ENCODE measurements at places on chromosomes 16 and 17.

DNA sequence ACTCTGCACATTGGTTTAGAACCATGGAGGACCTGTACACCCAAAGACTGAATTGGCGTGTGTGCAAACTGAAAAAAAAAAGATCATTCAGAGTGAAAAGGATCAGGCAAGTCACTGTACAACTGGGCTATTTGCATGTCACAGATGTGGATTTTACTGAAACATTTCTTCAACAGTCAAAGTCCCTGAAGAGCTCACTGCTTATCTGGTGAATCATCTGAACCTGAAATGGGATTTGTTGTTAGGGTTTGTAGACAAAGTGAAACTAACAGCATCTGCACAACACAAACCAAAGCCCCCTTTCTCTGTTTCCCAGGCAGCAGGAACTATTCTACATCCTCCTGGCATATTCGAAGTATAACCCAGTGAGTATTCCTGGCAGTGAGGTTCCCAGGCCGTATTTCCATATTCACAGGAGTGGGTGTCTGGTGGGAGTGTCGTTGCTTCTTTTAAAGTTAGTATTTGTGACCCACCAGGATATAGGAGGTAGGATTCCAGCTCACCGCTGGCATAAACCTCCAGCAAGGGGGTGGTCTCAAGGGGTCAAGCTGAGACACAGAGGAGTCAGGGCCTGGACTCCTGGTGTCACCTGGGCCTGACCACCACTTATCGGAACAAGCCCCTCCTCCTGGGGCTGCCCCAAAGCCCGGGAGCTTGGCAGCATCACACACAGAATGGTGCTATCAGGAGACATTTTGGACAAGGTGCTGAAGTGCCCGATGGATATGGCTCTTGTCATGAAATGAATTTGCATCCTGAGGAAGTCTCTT is 80.9 kb downstream of the GOSR1 start:
- no peak for DNase-seq

GRCh38 chr17:4087911-4088693 is 54.7 kb downstream of the ZZEF1 start:
- no peak for DNase-seq

DNA sequence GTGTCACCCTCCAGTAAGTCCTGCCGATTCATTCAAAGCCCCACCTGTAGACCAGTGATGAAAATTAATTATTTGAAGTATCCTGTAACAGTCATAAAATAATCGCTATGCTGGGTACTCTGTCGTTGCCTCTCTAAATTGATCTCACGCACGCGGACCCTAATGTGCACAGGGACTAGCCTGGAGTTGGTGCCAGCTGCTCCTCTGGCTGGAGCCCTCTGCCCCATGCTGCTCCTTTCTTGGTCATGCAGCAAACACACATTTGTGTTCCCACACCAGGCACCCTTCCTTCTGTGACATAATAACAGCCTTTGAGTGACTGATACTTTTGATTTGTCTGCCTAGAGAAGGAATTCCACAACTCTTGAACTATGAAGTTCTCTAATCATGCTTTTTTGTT is 16.0 kb downstream of the RAB11FIP3 start:
- DNase-seq, result no peak

DNA sequence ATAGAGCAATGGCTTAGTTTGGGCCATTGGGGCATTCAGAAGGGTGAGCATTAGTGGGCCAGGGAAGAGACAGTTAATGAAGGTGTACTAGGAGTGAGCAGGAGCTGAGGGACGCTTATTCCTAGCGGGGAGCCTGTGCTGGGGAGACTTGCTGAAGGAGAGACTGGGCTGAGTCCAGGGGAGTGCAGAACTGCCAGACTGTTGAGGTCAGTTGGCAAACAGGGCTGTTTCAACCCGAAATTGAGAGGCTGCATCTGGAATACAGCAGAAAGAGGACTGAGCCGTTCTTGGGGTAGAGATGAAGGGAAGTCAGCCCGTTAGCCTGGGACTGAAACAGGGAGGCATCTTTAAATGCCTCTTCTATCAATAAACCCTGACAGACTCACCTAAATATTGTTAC is 33.2 kb downstream of the MAP2K6 start:
- no peak for DNase-seq

- DNase-seq, result no peak
Measured at GRCh38 chr16:53713403-53714204, 9.6 kb downstream of the FTO start.

DNA sequence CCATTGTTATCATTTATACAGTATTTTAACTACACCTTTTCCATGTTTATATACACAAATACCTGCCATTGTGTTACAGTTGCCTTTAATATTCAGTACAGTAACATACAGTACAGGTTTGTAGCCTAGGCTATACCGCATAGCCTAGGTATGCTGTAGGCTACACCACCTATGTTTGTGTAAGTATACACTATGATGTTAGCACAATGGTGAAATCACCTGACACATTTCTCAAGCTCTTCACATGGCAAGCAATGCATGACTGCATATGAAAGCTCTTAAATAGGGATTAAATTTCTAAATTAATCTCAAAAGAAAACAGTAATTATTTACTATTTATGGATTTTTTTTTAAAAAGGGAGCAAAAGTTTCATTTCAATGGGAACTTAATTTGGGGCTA is 12.0 kb downstream of the LRRC37B start:
- no peak for DNase-seq

GRCh38 chr17:79391376-79392233 is 219.2 kb downstream of the RBFOX3 start:
- DNase-seq, result no peak

DNA sequence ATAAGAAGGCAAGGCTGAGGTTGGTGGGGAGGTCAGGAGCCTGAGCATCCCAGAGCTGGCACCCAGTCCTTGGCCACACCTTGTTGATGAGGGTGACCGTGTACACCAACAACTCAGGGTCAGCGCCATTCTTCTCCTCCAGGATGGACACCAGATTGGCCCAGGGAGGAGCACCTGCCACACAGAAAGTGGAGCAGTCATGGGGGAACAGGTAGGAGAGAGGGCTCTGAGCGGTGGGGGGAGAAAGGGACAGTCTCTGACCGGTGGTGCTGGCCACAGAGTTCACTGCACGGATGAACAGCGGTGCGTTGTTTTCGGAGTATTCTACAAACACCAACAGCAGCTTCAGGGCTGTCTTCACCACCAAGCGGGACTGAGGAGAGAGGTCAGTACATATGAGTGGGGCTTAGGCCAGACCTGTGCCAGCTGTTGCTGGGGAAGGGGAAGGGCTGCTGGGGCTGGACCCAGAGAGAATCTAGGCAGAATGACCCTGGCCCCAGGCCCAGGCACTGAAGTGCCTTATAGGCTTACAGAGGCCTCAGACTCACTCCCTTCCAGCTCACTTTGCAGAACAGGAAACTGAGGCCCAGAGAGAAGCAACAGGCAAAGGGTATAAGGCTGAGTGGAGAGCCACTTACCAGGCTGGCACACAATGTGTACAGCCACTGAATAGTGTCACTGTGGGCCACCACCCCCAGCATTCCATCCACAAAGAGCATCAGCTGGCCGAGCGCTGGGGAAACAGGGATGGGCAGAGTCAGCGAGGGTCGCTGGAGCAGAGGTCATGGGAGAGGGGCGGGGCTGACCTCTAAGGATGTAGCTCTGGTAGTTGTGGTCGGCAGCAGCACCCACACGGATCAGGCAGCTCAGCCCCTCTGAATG is 9.6 kb downstream of the FHOD1 start:
- no peak for DNase-seq

DNA sequence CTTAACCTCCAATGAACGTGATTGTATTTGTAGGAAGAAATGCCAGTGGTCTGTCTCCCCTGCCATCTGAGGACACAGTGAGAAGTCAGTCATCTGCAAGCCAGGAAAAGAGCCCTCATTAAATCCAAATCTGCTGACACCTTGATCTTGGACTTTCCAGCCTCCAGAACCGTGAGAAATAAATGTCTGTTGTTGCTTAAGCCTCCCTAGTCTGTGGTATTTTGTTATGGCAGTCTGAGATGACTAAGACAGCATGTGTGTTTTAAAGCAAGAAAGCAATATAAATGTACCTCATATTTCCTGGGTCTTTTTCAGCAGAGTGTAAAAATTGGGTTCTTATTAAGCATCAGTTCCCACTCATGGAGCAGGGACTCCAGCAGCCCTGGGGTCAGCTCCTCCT is 177.9 kb upstream of the NLRP1 start:
- DNase-seq, result no peak

GRCh38 chr16:67676939-67677338 is 10.3 kb downstream of the C16orf86 start:
- DNase-seq, result no peak

- DNase-seq, result no peak
Measured at GRCh38 chr16:2364638-2365210, 24.2 kb upstream of the ABCA3 start.

- no peak for DNase-seq
Measured at GRCh38 chr17:64002658-64003525, 4.7 kb downstream of the PRR29 start.

DNA sequence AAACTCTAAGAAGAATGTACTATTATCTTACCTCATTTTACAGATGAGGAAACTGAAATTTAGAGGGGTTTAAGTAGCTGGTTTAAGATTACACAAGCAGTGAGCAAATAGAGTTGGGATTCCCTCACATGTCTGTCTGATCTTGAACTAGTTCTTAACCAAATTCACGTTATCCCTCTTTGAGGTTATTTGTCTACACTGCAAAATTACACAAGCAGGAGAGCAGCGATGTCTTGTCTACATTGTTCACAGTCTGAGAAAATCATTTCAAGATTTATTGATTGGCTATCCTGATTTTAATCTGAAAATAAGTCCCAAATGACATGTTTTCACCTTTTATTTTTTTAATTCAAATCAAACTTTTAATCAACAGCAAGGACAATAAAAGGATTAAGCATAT is 56.9 kb downstream of the SOX9 start:
- no peak for DNase-seq

- DNase-seq, result no peak
Measured at GRCh38 chr16:65235339-65236177, 113.7 kb upstream of the CDH11 start.

- DNase-seq, result no peak
Measured at GRCh38 chr17:323721-324571, 28.7 kb downstream of the RPH3AL start.

DNA sequence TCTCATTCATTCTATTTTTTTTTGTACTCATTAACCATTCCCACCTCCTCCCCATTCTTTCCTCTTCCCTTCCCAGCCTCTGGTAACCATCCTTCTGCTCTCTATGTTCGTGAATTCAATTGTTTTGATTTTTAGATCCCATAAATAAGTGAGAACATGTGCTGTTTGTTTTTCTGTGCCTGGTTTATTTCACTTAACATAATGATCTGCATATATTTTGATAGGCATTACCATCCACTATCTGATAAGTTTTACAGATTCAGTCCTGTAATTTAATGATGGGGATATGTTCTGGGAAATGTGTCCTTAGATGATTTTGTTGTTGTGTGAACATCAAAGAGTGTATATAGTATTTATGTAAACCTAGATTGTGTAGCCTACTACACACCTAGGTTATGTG is 77.5 kb upstream of the CPHXL start:
- no peak for DNase-seq

DNA sequence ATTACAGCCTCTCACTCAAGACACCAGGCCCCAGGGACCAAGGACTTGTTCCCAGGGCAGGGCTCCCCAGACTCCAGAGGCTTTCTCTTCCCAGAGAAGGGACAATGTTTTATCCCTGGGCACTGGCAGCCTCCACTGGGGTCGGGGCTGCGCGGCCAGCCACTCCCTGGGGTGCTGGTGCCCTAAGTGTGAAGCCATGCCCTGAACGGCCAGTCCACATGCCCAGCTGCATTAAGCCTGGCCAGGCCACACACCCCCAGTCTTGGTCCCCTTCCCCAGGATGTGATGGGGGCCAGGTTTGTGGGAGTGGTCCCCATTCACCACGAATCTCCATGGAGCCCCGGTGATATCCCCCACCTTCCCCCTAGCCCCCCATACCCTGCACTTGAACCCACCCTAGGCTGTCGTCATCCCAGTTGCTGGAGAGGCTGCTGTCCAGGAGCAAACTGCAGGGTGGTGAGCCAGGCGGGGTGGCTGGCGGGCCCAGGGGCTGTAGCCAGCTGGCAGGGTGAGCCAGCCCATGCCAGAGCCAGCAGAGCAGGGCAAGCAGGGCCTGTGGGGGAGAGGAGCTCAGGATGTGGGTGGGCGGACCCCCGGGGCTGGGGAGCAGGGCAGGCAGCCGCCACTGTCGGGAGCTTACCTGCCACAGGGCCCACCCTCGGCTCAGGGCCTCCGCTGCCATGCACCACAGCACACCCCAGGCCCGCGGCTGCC is 4.6 kb downstream of the PAQR4 start:
- no peak for DNase-seq

DNA sequence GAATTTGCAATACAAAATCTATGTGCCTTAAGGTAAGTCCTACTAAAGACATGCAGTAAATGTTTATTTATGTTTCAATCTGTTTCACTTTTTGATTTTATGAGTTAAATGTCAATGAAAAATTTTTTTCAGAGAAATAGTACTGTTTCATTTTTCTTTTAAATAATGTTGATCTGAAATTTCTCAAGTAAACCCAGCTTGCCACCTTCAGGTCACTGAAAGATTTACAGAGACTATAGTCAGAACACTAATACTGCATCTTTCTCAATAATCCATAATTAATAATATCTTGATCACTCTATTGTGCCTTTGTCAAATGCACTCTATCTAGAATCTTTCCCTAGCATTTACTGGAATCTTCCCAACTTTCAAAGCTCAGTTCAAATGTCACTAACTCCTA is 6.5 kb upstream of the DHX40 start:
- DNase-seq, result no peak

DNA sequence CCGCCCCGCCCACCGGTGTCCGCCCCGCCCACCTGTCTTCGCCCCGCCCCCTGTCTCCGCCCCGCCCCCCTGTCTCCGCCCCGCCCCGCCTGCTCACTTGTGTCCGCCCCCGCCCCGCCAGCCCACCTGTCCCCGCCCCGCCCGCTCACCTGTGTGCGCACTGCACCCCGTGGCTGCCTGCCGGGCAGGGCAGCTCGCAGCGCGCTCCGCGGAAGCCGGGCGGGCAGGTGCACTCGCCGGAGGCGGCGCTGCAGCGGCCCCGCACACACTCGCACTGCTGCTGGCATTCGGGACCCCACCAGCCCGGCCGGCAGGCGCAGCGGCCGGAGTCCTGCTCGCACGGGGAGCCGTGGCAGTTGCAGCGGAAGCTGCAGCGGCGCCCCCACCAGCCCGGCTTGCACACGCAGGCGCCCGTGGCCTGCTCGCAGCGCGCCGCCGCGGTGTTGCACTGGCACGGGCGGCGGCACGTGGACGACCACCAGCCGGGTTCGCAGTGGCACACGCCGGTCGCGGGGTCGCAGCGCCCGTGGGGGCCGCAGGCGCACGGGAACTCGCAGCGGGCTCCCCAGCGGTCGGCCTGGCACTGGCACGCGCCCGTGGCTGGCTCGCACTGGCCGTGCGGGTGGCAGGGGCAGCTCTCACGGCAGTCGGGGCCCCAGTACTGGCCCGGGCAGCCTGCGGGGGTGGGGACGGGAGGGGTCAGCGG is 2.1 kb downstream of the SCARF1 start:
- DNase-seq, result no peak

DNA sequence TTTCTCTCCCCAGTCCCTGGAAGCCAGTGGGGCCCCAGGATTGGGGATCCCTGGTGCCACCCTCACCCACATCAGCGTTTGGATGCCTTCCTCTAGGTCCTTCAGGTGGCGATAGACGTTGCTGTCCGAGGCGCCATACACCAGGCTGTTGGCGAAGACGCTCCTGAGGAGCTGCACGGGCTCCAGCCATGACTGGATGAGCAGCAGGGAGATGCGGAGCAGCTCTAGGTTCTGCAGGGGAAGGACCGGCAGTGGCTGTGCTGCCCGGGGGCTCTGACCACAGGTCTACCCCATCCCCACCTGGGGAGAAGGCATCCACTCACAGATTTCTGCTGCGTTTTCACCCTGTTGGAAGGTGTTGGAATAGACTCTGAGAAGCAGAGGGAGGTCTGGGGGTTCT is 1.0 kb downstream of the GH2 start:
- no peak for DNase-seq

- DNase-seq, result no peak
Measured at GRCh38 chr17:74520790-74521480, 10.3 kb downstream of the CD300LB start.
